ENCODE measurements at places on chromosomes 7 and 10. TPM values are rescaled to one million over a fixed set of nuclear protein-coding genes. Genes with fewer than 3 reads are reported as not detected.

The GCK gene
- total RNA-seq: 3.2 TPM

The CPEB3 gene
- 0.43 TPM for total RNA-seq

The EMX2 gene
- not detected for total RNA-seq

The BET1 gene
- total RNA-seq: 18.9 TPM

The ADAM8 gene
- total RNA-seq: 2.4 TPM

The GSTO2 gene
- 1.7 TPM for total RNA-seq

The SPDYE1 gene
- under 0.01 TPM for total RNA-seq

The PNLIPRP2 gene
- not detected for total RNA-seq

The GRB10 gene
- 19.5 TPM for total RNA-seq

The PIP gene
- not detected for total RNA-seq

The SSC4D gene
- 0.47 TPM for total RNA-seq

The SOSTDC1 gene
- total RNA-seq: not detected

The NAT16 gene
- not detected for total RNA-seq

The SH2D4B gene
- not detected for total RNA-seq

The PRPS1L1 gene
- total RNA-seq: not detected

The ATG9B gene
- under 0.01 TPM for total RNA-seq

The TRDMT1 gene
- total RNA-seq: 3.8 TPM

The UTF1 gene
- total RNA-seq: not detected

The FBXL13 gene
- 2.1 TPM for total RNA-seq

The ANKRD30A gene
- not detected for total RNA-seq

The SPDYE8 gene
- not detected for total RNA-seq

The ATRNL1 gene
- 0.16 TPM for total RNA-seq

The NUP205 gene
- total RNA-seq: 21.9 TPM

The NDUFB8 gene
- total RNA-seq: 235 TPM

The ACTR3C gene
- 2.0 TPM for total RNA-seq

The XRCC2 gene
- 0.26 TPM for total RNA-seq

The TBC1D12 gene
- total RNA-seq: 9.2 TPM
